EH (cell line): ENCODE measurements at places on chromosomes 3 and 15.

- no peak for DNase-seq
Measured at GRCh38 chr3:188178293-188178936, 24.5 kb downstream of the LPP start.

GRCh38 chr3:9550999-9551398 lies 2.6 kb downstream of the LHFPL4 start:
- DNase-seq: no peak

- no peak for DNase-seq
Measured at GRCh38 chr15:77027697-77028450, 32.9 kb downstream of the PSTPIP1 start.

GRCh38 chr3:102348904-102349303 lies 85.9 kb upstream of the ZPLD1 start:
- DNase-seq: no peak

GRCh38 chr15:72198356-72199204 lies 993 bp upstream of the GRAMD2A start:
- no peak for DNase-seq

- no peak for DNase-seq
Measured at GRCh38 chr15:62711691-62712454, 330.7 kb upstream of the TPM1 start.

DNA sequence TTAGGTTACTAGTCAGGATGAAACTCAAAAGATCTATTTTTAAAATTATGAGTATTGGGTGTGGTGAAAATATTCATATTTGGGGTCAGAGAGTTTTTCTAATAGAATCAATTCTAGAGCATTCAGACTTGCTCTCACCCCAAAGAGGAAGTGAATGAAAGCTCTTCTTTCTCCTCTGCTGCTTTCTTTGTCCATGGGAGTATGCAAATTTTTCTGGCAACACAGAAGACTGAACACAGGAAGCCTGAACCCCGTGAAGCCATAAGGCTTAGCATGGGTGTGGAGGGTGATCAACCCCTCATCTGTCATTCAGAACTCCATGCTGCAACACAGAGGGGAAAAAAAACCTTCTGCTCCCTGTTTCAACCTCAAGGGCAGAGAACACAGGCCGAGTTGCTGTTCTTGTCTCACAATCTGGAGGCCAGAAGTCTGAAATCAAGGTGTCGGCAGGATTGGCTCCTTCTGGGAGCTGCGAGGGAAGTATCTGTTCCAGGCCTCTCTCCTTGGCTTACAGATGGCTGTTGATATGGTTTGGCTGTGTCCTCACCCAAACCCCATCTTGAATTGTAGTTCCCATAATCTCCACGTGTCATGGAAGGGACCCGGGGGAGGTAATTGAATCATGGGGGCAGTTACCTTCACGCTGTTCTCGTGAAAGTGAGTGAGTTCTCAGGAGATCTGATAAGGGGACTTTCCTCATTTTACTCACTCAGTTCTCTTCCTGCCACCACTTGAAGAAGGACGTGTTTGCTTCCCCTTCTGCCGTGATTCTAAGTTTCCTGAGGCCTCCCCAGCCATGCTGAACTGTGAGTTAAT lies 33.7 kb upstream of the CD47 start:
- no peak for DNase-seq

DNA sequence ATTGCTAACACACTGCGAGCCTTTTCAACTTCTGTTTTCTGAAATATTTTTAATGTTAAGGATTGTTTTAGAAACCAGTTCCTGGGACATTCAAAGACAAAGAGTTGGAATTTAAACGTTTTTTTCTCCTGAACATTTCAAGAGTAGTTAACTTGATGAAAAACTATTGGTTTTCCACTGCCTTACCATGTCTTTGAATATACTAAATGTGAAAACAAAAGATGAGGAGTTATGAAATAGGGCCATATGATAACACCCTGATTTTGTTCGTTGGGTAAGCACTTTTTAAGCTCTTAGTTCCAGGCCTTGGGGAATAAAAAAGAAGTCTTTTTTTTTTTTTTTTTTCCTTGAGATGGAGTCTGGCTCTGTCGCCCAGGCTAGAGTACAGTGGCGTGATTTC lies 2.8 kb downstream of the DIS3L start:
- DNase-seq: no peak

- peak; percentile 72 for DNase-seq
Measured at GRCh38 chr3:99929745-99930139, 112.1 kb downstream of the CMSS1 start.

DNA sequence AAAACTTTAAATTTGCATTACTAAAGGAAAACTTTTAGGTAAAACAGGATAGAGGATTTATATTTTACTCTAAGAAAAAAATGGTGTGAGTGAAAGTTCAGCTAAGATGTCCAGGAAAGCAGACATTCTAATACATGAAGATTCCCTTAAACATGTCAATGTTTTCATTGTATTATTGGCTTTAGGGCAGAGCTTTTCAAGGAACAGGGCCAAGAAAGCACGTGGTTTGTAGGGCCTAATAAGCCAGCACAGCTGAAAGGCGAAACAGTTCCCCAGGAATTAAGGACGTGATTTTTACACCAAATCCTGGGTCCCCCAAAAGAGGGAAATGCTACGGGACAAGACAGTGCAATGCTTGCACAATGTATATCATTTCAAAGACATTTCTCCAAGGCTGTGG lies 48.6 kb upstream of the MKRN3 start:
- DNase-seq: no peak

DNA sequence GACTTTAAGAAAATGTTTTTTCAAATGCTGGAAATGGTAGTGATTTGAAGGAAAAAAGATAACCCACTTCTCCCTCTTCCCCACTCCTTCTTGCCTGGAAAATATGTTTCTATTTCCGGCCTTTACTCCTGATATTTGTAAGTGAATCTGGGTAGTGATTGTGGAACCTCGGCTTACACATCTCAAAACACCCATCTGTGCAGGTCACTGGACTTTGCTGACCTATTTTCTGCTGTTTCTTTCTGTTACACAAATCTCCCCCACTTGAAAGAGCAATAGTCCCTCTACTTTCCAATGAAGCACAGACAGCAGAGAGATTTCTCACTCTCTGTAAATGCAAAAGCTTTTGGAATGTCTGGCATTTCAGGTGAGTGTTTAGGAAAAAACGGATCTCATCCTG lies 76.9 kb upstream of the ICE2 start:
- DNase-seq: no peak

GRCh38 chr15:77748078-77749064 lies 115.7 kb upstream of the LINGO1 start:
- no peak for DNase-seq

- no peak for DNase-seq
Measured at GRCh38 chr3:1971780-1972179, 126.9 kb upstream of the CNTN4 start.

- no peak for DNase-seq
Measured at GRCh38 chr3:182451871-182452270, 341.4 kb upstream of the ATP11B start.

DNA sequence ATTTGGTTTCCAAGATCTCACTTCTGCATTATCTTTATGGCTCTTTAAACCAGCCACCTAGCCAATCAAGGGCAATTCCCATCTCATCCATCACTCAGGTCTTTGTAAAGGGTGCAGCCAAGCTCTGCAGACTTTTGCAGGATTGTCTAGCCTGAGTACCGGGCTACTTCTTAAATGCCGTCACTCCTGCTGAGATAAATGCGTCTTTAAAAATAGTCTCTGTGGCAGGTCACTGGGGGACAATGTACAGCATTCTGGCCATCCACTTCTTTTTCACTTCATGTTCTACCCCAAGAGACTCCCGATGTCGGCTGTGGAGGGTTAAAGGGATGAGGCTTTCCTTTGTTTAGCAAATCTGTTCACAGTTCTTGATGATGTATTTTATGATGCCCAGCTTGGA lies 194.7 kb downstream of the SV2B start:
- no peak for DNase-seq

- DNase-seq: peak; percentile 94
Measured at GRCh38 chr3:55167586-55168317, 239.9 kb upstream of the LRTM1 start.

GRCh38 chr15:25177955-25178801 lies 223.4 kb downstream of the SNRPN start:
- DNase-seq: no peak

DNA sequence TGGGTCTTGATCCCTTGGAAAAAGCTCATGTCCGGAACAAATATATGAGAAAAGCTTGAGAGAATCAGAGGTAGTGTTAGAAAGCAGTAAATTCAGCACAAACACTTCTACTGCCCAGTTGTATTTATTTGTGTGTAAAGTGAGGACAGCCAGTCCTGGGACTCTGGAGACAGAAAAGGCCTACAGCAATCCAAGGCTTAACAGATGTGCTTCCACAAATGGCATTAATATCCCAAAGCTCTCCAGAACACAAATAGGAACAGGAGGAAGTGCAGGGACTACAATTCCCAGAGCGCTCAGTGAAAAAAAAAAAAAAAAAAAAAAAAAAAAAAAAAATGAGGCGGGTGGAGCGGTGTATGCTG lies 390 bp upstream of the AP2M1 start:
- DNase-seq: no peak

DNA sequence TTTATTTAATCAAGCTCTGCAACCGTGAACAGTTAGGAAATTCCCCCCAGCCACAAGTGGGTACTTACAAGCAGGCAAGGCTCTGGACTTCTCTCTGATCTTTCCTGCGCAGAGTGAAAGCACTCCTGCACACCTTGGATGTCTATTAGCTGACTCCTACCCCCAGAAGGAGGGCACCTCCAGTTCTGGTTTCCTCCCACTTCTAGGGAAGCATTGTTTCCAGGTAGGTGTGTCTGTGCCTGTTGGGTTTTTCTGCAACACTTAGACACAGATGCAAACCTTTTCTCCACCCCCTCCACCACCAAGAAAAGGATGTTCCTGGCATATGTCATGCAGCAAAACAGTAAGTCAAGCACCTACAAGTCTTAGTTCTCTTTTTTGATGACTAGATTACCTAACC lies at the start of gene ZBED2:
TSS of gene ZBED2 (minus strand) at position 115 of the 400 bp plus-strand sequence. CDS start 1,145 bp downstream, outside the sequence.
- no peak for DNase-seq

DNA sequence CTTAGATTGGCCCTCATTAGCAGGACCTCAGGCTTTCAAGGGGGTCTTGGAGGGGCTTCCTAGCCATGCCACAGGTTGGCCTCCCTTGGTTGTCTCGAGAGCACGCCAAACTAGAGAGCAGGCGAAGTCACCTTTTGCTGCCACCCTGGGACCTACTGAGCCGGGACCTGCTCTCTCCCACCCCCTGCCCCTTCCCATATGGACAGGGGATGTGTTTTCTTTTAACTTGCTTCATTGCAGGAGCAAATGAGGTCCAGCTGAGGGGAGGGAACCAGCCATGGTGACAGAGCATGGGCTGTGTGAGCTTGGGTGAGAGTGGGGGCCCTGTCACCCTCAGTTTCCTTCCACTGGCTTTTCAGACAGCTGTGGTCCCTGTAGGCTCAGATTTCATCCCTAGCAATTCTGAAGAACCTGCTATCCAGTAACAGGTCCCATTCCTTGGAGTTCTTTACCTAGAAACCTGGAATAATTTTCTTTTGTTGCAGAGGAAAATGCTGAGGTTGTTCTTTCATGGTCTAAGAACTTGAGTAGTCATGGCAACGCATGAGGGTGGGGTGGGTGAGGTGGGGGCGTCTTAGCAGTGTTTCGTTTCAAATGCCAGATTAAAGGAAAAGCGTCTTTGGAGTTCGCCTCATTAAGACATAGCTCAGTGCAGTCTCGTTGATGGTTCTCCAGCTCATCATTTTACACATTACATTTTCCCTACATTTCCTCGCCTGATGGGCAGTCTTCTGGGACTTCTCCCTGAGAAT lies 20.1 kb upstream of the MAGEF1 start:
- no peak for DNase-seq

DNA sequence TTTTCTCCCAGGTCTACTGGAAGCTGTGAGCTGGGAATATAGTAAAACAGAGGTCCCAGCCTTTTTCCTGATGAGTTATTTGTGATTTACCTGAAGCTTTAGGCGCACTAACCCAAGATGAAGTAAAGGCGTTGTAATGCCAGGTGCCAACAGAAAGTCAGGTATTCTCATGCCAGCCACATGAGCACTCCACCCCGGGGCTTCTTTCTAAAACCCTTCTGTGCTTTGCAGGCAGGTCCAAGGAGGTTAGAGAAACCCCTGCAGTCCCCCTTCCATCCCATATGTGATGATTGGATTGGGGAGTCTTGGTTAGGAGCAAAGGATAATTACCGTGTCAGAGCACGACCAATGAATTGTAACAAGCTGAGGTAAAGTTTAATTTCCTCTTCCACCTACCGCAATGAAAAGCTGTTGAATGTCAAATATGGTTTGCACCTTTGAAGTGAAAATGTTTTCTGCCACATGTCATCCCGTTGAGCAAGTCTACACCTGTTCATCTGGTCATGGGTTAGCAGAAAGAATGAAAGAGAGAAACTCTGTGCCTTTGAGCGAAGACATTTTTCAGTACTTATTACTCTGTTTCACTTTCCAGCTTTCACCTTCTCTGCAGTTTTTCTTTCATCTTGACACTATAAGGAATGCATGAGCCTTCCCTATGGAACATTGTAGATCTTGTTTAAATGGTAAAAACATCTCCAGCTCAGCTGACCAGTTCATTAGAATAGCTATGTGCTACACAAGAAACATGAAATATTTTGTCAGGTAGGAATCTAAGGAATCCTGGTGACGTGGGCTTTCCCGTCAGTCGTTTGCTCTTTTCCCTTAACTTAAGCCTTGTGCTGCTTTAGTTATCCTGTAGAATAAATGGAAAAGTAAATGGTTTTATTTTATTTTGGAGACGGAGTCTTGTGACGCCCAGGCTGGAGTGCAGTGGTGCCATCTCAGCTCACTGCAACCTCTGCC lies 204.6 kb upstream of the IL12A start:
- DNase-seq: no peak

GRCh38 chr15:88844749-88845386 lies 41.6 kb downstream of the ACAN start:
- no peak for DNase-seq

GRCh38 chr3:170130532-170130931 lies 51.0 kb downstream of the PHC3 start:
- DNase-seq: no peak

GRCh38 chr3:119716998-119717397 lies 14.2 kb downstream of the CFAP91 start:
- DNase-seq: no peak

DNA sequence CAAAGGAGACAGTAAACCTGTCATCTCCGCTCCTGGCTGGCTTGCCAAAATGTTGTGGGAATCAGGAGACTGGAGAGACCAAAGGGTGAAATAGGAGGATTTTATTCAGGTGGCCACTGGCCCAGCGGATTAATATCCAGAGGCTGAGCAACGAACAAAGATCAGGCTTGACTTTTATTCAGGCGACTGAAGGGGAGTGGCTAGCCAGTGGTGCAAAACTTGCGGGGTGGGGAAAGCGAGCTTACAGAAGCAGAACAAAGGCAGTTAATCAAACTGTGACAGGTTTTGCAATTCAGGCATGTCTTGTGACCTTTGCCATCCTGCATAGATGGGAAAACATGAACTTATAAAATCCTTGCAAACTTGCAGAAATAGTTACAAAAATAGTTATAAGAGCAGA lies 19.8 kb upstream of the ACAD9 start:
- no peak for DNase-seq

GRCh38 chr15:68106656-68107055 lies 52.5 kb downstream of the PIAS1 start:
- peak; percentile 60 for DNase-seq

GRCh38 chr15:87863152-87863551 lies 393.4 kb downstream of the NTRK3 start:
- peak; percentile 38 for DNase-seq

- no peak for DNase-seq
Measured at GRCh38 chr3:175512700-175513099, 653.6 kb downstream of the NAALADL2 start.

GRCh38 chr3:151410891-151411559 lies 26.5 kb upstream of the P2RY12 start:
- DNase-seq: peak; percentile 62
